Gastrocnemius medialis (tissue), 4 donors: ENCODE measurements at places on chromosomes 2 and 18. TPM values are rescaled to one million over a fixed set of nuclear protein-coding genes. Genes with fewer than 3 reads are reported as not detected.

The TDRD15 gene
- not detected for total RNA-seq

The ZSWIM2 gene
- not detected for total RNA-seq

The LOXL3 gene
- 0.92 TPM for total RNA-seq

The HAAO gene
- total RNA-seq: 2.5 TPM

The SERPINB7 gene
- not detected for total RNA-seq

The FBXO48 gene
- total RNA-seq: 1.2 TPM

DNA sequence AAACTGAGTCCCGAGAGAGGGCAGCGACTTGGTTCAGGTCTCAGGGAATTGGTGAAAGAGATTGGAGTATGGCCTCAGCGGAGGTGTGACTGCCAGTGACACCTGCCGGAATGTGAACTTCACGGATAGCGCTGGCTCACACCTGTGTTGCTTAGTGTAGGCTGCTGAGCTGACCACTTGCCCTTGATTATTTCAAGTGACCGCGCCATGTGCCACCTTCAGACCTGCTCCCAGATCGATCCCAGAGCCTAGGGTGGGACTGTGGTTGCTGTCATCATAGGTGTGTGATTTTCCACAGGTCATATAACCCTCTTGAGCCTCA lies 134.8 kb downstream of the GLI2 start:
- DNase-seq: no peak

GRCh38 chr2:122868646-122869275 lies 1113.3 kb downstream of the TSN start:
- DNase-seq: no peak

- no peak for DNase-seq
Observed at GRCh38 chr2:159799833-159800232, 1.8 kb upstream of the CD302 start.

- no peak for DNase-seq
Observed at GRCh38 chr2:133589456-133589855, 21.2 kb upstream of the NCKAP5 start.

GRCh38 chr18:55013086-55013485 lies 53.8 kb upstream of the CCDC68 start:
- DNase-seq: no peak

DNA sequence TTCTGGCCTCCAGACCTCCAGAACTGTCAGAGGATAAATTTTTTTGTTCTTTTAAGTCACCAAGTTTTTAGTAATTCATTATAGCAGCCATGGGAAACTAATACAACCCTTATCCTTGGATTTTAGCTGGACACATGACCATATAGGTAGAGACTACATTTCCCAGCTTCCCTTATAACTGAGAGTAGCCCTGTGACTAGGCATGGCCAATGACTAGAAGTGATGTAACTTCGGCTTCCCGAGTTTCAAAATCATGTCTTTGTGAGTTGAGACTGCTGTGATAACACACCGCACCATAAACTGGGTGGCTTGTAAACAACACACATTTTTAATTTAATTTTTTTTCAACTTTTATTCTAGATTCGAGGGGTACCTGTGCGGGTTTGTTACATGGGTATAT lies 134.0 kb upstream of the SERTAD2 start:
- DNase-seq: no peak

DNA sequence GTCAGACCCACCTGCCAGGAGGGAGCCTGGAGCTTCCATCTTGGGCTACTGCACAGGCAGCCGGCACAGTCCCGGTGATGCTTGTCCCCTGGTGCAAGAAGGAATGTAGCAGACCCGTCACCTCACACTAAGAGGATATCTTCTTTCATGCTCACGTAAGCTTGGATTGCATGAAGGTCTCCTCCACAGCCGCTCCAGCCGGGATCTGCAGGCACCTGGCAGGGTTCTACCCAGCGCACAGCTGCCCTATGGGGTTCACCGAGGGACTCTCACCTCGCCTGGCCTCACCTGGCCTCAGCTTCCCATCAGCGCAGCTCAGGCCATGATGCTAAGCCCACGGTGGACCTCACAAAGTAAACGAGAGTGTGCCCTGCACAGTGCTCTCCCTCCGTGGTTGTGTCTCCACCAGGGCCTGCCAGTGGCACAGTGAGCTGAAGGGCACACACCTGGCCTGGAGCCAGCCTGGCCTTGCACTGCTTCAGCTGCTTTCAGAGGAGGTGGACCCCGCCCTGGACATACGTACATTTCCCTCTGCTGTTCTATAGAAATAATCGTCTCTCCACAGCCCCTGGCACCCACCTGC lies 239.1 kb downstream of the SEPTIN10 start:
- no peak for DNase-seq

GRCh38 chr2:167756446-167756845 lies 490.9 kb downstream of the STK39 start:
- DNase-seq: no peak

DNA sequence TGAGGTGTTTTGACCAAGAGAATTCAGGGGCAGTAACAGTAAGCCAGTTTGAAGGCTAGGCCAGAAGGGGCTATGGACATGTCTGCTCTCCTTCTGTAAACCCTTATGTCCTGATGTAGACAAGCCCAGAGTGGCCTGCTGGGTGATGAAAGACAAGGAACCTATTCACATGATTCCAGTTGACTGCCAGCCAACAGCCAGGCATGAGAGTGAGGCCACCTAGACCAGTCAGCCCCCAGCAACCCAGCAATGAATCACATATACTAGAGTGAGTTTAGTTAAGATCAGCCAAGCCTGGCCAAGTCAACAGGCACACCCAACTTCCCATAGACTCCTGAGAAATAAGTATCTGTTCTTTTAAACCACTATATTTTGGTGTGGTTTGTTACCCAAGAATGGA lies 1889.7 kb upstream of the CELF4 start:
- no peak for DNase-seq
